Esophagus muscularis mucosa (tissue), 4 donors: ENCODE measurements at places on chromosomes 5 and 9. TPM values are rescaled to one million over a fixed set of nuclear protein-coding genes. Genes with fewer than 3 reads are reported as not detected.

The GPR150 gene
- 1.1 TPM for total RNA-seq

The ENTPD8 gene
- total RNA-seq: not detected

- H3K4me3 ChIP-seq: no peak overlapping the region
- no peak for DNase-seq
- no peaks in the 10 kb centered on the region for H3K4me1 ChIP-seq
- no peaks in the 10 kb centered on the region for H3K27me3 ChIP-seq
These were observed 50.5 kb upstream of the C5orf46 start for GRCh38 chr5:147956842-147957223.

- H3K27me3 ChIP-seq: no peaks in the 10 kb centered on the region
- DNase-seq: no peak
- no peaks in the 10 kb centered on the region for H3K36me3 ChIP-seq
- no peak overlapping the region for H3K27ac ChIP-seq
- H3K4me3 ChIP-seq: no peak overlapping the region
These were observed 93.4 kb downstream of the OSTF1 start for GRCh38 chr9:75181750-75182149.

DNA sequence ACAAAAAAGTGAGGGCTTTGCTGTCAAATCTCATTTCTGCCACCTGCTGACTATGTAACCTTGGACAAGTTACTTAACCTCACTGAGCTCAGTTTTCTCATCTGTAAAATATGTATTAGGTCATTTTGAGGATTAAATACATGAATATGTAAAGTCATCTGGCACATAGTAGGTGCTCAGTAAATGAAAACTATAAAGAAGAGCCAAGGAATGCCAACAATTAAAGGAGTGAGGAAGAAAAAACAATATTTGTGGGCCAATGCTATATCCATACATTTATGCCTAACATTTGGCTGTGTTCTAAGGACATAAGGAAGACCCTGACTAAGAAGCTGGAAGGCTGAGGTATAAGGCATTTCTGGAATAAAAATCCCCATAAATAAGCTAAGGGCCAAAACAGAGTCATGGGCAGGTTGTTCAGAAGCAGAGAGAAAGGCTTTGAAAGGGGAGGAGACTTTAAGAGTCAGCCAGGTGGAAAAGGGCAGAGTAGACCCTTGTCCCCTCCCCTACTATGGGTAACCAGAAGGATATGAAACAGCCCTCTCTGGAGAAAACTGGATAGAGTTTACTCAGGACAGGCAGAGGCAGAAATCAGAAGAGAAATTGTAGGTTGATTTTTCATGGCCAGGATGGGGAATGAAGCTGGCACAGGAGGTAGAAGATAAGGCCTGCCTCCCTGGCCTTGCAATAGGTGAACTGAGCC is 47.6 kb upstream of the SIL1 start:
- no peak for DNase-seq
- no peak overlapping the region for H3K27ac ChIP-seq
- no peaks in the 10 kb centered on the region for H3K27me3 ChIP-seq
- no peak overlapping the region for H3K4me3 ChIP-seq
- no peaks in the 10 kb centered on the region for H3K36me3 ChIP-seq
- no peaks in the 10 kb centered on the region for H3K4me1 ChIP-seq

- H3K36me3 ChIP-seq: no peaks in the 10 kb centered on the region
These were observed 11.1 kb upstream of the NRG2 start for GRCh38 chr5:140054086-140054689.

GRCh38 chr5:17436350-17436749 is 61.7 kb upstream of the TAF11L2 start:
- DNase-seq: no peak
- no peaks in the 10 kb centered on the region for H3K27me3 ChIP-seq
